ENCODE measurements at places on chromosomes 13 and 19.

DNA sequence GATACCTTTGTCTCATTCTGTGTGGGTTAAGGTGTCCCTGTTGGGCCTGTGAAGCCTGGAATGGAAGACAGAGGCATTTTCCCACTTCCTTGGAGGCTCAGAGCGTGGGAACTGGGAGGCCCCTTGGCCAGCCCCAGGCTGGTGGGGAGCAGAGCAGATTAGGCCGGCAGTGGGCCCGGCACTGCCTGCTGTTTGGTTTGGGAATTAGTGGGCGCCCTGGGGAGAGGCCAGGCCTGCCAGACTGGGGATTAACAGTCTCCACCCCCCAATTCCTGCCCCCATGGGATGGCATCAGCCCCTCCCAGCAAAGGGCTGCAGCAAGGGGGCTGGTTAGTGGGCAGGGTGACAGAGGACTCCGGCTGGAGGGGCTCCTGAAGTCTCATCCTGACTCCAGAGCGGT is 3.1 kb upstream of the BEST2 start:
- DNase-seq, result no peak

DNA sequence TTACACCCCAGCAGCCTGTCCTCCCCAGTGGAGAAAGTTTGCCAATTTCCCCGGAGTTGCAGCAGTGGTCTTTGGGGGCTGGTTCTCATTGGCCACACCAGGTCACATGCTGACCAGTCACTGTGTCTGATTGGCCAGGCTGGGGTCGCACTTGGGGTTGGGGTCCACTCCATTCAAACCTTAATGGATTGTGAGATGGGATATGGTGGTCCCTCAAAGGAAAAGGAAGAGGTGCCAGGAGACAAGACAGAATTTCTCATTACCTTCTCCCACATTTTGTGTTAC is 3.4 kb downstream of the PPM1N start:
- DNase-seq, result no peak

GRCh38 chr13:98482476-98483444 is 94.1 kb downstream of the STK24 start:
- DNase-seq, result no peak

GRCh38 chr13:44818016-44818415 is 171.3 kb downstream of the NUFIP1 start:
- no peak for DNase-seq

GRCh38 chr13:113589251-113589960 is 4.9 kb downstream of the TFDP1 start:
- no peak for DNase-seq

DNA sequence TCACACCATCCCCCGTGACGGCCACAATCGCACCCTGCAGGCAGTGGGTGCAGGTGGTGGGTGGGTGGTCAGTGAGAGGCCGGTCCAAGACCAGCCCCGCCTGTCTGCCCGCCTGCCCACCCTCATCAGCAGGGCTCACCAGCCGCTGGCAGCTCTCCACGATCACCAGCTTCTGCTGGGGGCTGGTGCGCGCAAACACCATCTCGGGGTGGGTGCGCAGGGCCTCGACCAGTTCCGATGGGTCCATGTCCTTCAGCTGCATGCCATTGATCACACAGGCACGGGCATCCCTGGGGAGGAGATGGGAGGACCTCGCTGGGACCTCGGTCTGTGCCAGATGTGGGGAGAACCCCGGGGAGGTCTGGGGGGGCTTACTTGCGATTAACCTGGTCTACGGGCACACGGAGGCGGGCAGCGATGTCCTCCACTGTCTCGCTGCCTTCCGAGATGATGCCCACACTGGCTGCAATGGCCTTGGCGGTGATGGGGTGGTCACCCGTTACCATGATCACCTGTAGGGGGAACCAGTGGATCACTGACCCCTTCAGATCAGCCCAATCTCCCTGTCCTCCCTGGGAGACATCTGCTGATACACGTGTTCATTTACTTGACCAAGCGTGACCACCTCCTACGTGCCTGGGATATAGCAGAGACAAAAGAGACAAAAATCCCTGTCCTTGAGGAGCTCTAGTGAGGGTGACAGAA is 8.0 kb downstream of the ATP4A start:
- no peak for DNase-seq

- DNase-seq, result no peak
Measured at GRCh38 chr13:109224033-109224432, 562.4 kb downstream of the IRS2 start.

DNA sequence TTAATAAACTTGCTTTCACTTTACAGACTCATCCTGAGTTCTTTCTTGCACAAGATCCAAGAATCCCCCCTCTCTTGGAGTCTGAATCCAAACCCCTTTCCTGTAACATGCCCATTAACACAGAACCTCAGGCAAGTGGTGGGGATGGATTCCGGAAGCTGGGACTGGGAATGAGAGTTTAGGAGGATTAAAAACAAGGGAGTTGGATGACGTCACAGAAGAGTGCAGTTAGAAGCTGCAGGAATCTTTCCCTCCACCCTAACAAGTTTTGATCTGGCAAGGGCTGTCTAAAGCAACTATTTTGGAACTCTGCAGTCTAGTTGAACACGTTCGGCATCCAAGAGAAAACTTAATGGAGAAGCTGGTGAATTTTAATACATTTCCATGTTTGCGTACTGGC is 48.2 kb upstream of the PEPD start:
- DNase-seq, result no peak

- DNase-seq, result no peak
Measured at GRCh38 chr13:90239130-90239529, 1108.4 kb upstream of the MIR17HG start.

- no peak for DNase-seq
Measured at GRCh38 chr13:40583738-40584137, 82.7 kb downstream of the FOXO1 start.

DNA sequence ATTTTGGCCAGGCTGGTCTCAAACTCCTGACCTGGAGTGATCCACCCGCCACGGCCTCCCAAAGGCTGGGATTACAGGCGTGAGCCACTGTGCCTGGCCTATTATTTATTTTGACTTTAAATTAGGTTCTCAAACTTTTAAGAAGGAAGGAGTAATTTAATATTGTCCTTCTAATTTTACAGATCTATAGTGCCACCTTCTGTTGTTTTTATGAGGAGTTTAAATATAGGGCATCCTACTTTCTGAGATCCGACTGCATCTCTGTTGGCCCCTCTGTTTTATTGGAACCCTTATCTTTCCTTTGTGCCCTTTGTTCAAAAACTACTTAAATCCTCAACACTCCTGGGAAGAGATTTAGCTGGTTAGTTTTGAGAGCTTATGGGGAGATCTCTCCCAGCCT is 25.4 kb upstream of the ZMYM5 start:
- no peak for DNase-seq

DNA sequence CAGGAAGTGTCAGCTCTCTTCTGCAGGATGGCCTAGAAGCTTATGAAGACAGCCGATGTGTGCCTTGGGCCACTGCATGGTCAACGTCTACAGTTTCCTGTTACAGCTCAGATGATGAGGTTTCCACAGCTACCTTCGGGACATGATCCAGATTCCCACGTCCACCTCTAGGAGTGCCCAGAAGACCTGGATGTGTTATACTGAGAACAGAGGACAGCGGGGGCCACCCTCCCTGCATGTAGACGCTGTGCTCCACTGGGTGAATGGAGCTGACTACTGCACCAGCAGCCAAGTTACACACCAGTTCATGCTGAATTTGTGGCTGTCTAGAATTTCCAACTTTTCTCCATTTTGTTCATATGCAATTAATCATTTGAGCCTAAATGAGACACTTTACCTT is 78.5 kb upstream of the MTIF3 start:
- DNase-seq, result no peak

- DNase-seq, result no peak
Measured at GRCh38 chr13:79128158-79128557, 277.9 kb downstream of the RBM26 start.

- no peak for DNase-seq
Measured at GRCh38 chr13:62246581-62246980, 830.9 kb upstream of the PCDH20 start.

- DNase-seq, result no peak
Measured at GRCh38 chr13:112136095-112136494, 69.1 kb downstream of the SOX1 start.

DNA sequence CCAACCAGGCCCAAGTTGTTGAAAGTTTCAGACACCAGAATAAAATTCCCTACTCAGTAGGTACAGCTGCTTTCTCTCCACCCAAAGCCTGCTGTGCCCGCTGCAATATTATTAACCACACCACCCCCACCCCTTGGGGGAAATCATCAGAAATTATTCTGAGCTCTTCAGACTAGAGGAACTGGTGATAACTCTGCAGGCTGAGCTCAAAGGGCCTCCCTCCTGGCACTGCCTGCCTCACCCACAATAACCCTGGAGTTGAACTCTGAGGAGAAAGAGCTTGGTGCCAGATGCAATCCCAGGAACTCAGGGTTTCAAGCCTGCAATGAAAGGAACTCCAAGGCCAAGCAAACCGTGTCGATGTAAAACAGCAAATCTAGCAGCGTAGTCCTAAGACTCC is 381.7 kb upstream of the ZNF507 start:
- no peak for DNase-seq

DNA sequence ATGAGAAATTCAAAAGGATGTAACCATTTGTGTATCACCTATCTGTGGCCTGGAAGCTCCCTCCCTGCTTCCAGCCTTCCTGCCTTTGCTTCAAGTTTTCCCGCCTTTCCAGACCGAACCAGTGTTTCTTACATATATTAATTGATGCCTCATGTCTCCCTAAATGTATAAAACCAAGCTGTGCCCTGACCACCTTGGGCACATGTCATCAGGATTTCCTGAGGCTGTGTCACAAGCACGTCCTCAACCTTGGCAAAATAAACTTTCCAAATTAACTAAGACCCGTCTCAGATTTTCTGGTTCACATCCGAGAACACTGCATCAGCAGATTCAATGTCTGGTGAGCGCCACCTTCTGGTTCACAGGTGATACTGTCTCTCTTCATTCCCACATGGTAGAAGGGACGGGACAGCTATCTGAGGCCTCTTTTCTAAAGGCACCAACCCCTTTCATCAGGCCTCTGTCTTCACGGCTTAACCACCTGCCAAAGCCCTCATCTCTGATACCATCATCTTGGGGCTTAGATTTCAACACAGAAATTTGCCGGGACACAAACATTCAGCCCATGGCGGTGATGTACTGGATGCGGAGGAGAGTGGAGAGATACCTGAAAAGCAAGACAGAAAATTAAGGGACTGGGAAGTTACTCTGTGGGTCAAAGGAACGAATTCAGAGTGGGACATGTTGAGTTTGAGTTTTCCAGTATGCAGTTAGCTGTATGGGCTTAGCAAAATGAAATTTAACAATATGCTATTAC is 58.7 kb upstream of the PABPC3 start:
- DNase-seq, result peak; percentile 23

GRCh38 chr13:28041501-28041900 is 53.0 kb upstream of the URAD start:
- no peak for DNase-seq

DNA sequence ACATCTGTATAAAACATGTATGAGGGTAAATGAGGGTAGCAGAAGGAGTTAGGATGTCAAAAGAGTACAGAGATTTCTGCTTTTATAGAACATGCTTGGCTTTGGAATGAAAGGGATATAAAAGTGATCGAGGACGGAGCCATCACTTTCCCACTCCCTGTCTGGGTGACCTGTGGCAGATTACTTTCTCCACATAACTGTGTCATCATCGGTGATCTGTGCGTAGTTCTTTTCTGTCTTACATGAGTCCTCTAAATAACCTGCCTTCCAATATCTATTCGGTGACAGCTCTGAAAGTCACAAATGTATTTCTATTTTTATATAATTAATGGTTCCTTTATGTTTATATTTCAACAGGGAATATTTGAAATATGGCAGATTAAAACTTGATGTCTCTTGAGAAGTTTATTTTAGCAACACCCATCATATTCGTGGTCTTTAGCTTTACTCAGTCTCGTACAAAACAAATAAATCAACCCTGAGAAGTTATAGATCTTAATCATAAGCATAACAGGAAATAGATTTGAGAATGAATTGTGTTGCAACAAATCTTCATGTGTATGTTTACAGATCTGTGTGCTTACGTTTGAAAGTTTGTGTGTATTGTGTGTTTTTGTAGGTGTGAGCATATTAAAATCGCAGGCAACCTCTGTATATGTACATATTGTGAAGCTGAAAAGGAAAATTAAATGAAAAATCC is 1094.3 kb downstream of the EFNB2 start:
- no peak for DNase-seq

Data from activated CD4-positive, alpha-beta T cell treated with anti-CD3 and anti-CD28 coated beads, Interleukin-2, amount 50 U/mL, for 1 hour (primary cell).